ENCODE measurements at places on chromosomes 12 and 14. TPM values are rescaled to one million over a fixed set of nuclear protein-coding genes. Genes with fewer than 3 reads are reported as not detected.

GRCh38 chr14:89011355-89012281 is 187.2 kb downstream of the TTC8 start:
- no peak for DNase-seq

GRCh38 chr12:51399891-51400290 is 8.7 kb upstream of the GALNT6 start:
- DNase-seq: no peak

GRCh38 chr12:124279315-124279714 is 15.6 kb upstream of the RFLNA start:
- DNase-seq: no peak

Gene AICDA
- total RNA-seq: not detected

GRCh38 chr14:32011225-32011624 is 65.9 kb upstream of the ARHGAP5 start:
- no peak for DNase-seq

GRCh38 chr12:104443008-104443407 is 13.7 kb upstream of the CHST11 start:
- DNase-seq: no peak

GRCh38 chr14:20333494-20333841 is 389 bp upstream of the CCNB1IP1 start:
- DNase-seq: no peak

DNA sequence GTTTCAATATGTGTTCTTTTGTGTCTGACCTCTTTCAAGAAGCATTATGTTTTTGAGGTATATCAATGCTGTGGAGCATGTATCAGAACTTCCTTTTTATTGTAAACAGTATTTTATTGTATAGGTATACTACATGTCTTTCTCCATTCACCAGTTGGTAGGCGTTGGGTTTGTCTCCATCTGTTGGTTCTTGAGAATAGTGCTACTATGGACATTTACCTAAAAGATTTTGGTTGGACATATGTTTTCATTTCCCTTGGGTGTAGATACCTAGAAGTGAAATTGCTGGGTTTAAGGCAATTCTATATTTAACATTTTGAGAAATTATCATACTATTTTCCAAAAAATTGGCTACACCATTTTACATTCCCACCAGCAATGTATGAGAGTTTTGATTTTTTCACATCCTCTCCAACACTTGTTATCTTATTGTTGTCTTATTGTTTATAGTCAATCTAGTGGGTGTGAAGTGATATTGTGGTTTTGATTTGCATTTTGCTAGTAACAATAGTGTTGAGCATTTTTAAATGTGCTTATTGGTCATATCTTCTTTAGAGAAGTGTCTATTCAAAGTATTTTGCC is 409.2 kb downstream of the IPO8 start:
- DNase-seq: no peak

Data from activated T-cell treated with anti-CD3 and anti-CD28 coated beads, Interleukin-2, amount 50 U/mL, for 4 hours (primary cell).